Thoracic aorta (tissue), 2 donors: ENCODE measurements at places on chromosomes 3 and 15. TPM values are rescaled to one million over a fixed set of nuclear protein-coding genes. Genes with fewer than 3 reads are reported as not detected.

DNA sequence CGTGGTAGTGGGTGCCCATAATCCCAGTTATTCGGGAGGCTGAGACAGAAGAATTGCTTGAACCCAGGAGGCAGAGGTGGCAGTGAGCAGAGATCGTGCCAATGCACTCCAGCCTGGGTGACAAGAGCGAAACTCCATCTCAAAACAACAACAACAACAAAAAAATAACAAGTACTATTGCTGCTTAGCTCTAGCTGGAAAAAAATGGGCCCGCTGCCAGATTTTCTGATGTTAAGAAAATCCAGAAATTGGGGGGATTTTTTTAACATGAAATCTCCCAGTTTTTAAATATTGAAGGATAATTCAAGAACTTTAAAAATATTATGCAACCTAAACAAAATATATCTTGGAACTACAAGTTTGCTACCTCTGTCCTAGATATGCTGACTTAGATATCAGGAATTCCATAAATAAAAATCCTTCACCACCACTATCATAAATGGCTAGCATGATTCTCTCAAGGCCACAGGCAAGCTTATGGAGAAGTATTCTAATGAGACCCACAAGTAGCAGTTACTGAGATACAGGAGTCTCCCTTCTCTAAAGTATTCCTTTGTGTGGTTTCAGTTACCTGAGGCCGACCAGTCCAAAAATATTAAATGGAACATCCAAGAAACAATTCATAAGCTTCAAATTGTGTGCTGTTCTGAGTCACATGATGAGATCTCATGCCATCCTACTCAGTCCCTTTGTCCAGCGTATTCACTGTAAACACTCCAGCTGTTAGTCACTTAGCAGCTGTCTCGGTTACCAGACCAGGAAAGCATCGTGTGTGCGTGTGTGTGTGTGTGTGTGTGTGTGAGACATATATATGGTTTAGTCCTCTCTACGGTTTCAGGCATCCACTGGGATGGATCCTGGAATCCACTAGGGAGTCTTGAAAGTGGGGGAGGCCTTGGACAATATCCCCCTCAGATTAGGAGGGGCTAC, 277.2 kb downstream of the TBL1XR1 start:
- DNase-seq: no peak

GRCh38 chr3:196354132-196354531, 15.9 kb upstream of the TM4SF19 start:
- DNase-seq: no peak

DNA sequence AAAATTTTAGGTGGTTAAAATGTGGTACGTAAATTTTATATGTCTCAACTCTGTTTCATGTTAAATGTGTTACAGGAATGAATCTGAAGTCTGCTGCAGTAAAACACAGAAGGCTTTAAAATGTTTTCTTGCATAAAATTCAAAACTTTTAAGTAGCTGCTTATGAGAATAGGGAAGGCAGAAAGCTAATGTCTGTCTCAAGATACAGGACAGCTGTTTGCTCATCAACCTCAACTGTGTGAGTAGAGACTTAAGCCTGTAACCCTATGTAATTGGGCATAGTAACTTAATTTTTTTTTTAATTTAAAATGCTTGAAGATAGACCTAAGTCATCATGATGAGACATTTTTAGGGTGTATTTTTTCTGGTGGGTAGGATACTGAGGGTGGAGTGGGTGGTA, 38.9 kb downstream of the ZFAND6 start:
- no peak for DNase-seq

GRCh38 chr15:85494048-85494777, 113.8 kb downstream of the AKAP13 start:
- DNase-seq: no peak

DNA sequence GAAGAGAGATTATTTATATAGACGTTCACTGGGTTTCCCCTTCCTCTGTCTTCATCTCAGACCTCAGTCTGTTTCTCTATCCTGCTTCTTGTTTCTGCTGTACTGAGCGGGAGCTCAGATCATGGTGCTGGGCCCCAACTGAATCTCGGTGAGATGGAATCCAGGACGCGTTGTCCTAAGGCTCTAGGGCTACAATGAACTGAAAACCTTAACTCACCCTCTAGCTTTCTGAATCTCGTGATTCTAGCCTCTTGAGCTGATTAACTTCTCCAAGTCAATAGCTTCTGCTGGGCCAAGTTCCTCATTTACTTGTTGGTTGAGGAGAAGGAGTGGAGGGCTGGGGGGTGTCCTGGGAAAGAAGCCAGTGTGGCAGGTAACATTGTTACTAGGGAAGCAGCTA, 32.7 kb upstream of the MAP3K13 start:
- DNase-seq: no peak

DNA sequence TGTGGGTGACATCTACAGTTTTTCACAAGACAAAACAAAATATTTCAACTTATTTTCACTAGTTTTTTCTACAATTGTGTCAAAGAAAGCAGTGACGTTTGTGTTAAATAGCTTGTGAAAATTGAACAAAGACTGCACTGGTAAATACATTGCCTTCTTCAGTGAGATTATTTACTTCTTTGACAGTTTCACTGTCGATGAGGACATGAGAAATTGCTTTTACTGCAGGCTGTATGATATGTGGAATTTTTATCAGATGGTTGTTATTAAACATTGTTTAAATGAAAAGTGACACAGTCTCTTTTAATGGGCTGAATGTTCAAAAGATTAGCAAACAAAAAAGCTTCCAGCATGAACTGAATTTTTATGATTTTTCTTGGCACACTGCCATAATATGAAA, 773.9 kb upstream of the CADM2 start:
- no peak for DNase-seq

- no peak for DNase-seq
These were observed 136.9 kb downstream of the LEKR1 start for GRCh38 chr3:156963096-156963495.

DNA sequence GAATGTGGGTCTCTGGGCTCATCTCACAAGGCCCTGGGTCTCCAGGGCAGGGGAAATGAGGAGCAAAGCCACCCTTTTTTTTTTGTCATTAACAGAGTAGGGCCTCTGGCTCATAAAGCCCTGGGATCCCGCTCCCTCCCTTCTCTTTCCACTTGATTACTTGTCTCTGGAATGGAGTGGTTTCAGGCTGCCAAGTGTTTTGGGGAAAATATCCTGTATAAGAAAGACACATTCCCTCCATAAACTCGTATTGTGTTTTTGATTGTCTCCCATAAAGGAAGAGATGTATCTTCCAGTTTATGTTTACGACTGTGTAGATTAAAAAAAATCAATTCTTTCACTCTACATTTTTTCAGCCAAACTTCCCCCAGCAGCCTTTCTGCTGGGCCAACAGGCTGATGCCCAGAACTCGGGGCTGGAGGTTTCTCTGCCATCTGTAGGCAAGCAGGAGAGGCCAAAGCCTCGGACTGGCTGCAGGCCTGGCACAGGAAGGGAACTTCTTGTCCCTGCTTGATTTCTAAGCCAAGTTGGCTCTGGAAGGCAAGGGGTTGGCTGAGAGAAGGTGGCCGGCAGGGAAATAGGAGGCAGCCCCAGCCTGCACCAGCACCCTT, 49.4 kb upstream of the INSYN1 start:
- DNase-seq: peak; percentile 21

COLQ gene
- total RNA-seq: 3.2 TPM
